ENCODE measurements at places on chromosomes 1 and 21.

DNA sequence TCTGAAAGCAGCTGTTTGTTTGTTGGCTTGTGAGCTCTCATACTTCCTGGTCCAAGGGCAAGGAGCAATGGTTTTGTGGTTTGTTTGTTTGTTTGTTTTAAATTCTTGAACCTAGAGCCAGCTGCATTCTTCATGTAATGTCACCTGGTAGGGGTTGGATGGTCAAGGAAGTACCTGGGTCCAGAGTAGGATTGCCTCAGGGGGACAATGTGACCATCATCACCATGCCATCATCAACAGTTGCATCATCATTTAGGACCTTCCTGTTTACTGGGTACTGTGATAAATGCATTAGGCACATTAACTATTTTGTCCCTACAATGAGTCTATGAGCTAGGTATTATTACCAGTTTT lies 14.7 kb upstream of the MYOG start:
- no peak for DNase-seq

GRCh38 chr1:226748306-226748705 lies 9.2 kb upstream of the ITPKB start:
- DNase-seq = no peak

- no peak for DNase-seq
Observed at GRCh38 chr1:219385787-219386427, 212.2 kb downstream of the LYPLAL1 start.

- no peak for DNase-seq
Observed at GRCh38 chr21:33789697-33790096, 125.9 kb downstream of the ATP5PO start.

- no peak for DNase-seq
Observed at GRCh38 chr1:190377294-190377693, 100.4 kb downstream of the BRINP3 start.

- no peak for DNase-seq
Observed at GRCh38 chr1:6834366-6834765, 49.1 kb downstream of the CAMTA1 start.

- no peak for DNase-seq
Observed at GRCh38 chr1:30754684-30755171, 2.8 kb downstream of the LAPTM5 start.

DNA sequence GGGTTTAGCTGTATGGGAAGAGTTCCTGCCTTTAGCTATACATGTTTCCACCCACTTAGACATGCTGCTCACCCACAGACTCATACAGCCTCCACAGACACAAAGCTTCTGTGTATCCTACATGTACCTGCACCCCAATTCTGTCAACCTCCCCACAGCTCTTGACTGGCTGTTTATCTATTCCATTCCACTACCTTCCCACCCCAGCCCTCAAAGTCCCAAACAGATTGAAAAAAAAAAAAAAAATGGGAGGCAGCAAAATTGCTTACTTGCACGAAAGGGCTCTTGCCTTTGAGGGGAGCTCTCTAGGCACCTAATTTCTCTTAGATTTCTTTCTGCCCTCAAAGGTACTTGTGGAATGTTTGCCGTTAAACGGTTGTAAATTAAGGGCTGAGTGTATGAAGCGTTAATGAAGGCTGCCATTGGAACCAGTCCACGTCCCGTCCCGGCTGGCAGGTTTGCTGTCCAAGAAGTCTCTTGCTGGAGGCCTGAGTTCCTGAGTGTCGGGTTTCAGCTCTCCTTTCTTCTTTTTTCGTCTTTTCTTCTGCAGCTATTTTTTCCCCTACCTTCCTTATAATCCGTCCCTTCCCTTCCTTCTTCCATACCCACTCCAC lies 43.6 kb downstream of the PBX1 start:
- no peak for DNase-seq

Data from stimulated activated CD8-positive, alpha-beta memory T cell treated with anti-CD3 and anti-CD28 coated beads, Interleukin-12 subunit alpha, Interleukin-12 subunit beta, amount 100 ng/mL, for 1 hour (primary cell).